ENCODE measurements at places on chromosomes 2 and 18. TPM values are rescaled to one million over a fixed set of nuclear protein-coding genes. Genes with fewer than 3 reads are reported as not detected.

Gene GPBAR1
- 0.29 TPM for total RNA-seq

Gene DNER
- total RNA-seq: 10.4 TPM

Gene MAP2
- total RNA-seq: 1.9 TPM

Gene PRPF40A
- total RNA-seq: 79.9 TPM

Gene UBXN4
- 39.1 TPM for total RNA-seq

Gene SP100
- 27.6 TPM for total RNA-seq

Gene AKAIN1
- total RNA-seq: not detected

Gene SCN3A
- total RNA-seq: not detected

Gene UGT1A4
- 0.07 TPM for total RNA-seq

Data from A549 treated with Hydrocortisone at 1 μM for 4 hours (cell line).